Activated naive CD8-positive, alpha-beta T cell treated with anti-CD3 and anti-CD28 coated beads, Interleukin-2, amount 10 ng/mL, durations not matched to agents 7 days and 5 days (primary cell): ENCODE measurements at places on chromosomes 11 and 22. TPM values are rescaled to one million over a fixed set of nuclear protein-coding genes. Genes with fewer than 3 reads are reported as not detected.

Gene RIBC2
- total RNA-seq = 11.2 TPM

Gene CBLIF
- total RNA-seq = not detected

- no peaks in the 10 kb centered on the region for H3K27me3 ChIP-seq
- no peak overlapping the region for H3K27ac ChIP-seq
- H3K36me3 ChIP-seq = peaks cover 2% of the 10 kb centered on the region
- no peak for DNase-seq
- H3K4me3 ChIP-seq = no peak overlapping the region
These were observed 63.2 kb downstream of the PACS1 start for GRCh38 chr11:66133216-66133775.

- no peak for DNase-seq
- no peaks in the 10 kb centered on the region for H3K27me3 ChIP-seq
- peaks cover 10% of the 10 kb centered on the region for H3K36me3 ChIP-seq
- peaks cover 17% of the 10 kb centered on the region for H3K4me1 ChIP-seq
- H3K27ac ChIP-seq = no peak overlapping the region
- H3K4me3 ChIP-seq = no peak overlapping the region
These were observed 23.2 kb upstream of the C1QTNF4 start for GRCh38 chr11:47617417-47617809.

DNA sequence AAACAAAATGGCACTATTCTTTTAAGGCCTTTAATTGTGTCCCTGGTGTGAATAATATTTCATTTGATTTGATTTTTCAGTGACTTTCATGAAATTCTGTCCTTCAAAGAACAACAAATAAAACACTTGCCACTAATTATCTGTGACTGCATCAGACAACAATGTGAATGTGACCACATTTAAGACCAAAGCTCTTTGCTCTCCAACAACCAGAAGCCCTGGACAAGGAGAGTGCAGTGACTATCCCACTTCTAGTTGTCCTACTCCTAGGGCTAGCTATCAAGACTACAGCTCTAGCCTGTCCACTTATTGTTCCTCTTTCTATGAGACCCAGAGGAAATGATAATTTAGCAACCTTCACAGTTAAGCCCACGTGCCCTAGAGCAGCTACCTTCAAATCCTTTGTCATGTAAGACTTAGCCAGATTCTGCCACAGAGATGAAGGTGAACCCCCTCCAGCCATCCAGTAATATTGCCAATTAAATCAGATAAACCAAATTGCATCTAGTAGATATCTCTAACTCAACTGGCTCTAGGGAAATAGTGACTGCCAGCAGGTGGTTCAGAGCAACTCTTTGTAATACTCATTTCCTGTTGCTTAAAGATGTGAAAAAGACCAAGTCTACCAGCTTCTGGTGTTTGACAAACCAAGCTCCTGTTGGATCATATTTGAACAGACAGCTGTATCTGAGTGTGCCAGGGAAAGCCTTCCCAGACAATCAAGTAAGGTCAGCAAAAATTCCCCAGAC lies 142.6 kb upstream of the BLID start:
- H3K4me3 ChIP-seq = no peak overlapping the region
- no peaks in the 10 kb centered on the region for H3K36me3 ChIP-seq
- H3K27me3 ChIP-seq = peaks cover 4% of the 10 kb centered on the region

DNA sequence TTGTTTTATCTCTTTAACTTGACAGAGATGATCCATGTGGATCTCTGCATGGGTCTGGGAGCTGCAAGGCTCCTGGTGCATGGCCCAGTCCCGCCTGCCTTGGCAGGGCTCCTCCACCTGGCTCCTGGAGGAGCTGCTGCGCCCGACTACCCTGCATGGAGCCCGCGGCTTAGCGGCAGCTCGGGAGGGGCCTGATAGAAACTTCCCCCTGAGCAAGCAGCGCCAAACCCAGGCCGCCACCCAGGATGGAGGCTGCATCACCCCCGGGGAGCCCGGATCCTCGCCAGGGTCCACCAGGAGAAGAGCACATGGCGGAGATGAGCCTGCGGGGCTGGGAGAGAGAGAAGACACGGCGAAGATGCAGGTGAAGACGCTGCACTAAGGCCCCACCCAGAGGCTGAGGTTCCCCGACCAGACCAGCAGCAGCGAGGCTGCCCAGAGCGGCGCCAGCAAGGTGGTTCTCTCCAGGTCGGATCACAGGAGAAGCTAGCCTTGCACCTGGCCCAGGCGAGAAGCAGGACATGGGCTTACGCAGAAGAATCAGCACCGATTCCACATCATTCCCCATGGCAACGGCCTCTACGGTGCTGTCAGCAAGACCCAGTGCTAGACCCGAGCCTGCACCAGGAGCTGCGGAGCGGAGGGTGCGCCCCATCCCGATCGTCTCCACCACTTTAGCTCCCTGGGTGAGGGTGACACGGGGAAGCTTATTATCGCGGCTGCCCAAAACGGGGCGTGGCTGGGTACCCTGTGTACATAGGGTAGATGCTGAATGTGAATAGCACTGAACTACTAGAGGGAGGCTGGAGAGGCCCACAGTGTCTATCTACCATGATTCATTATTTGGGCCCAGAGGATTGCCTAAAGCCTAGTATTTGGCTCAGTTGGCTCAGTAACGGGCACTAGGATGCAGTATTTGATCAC lies 41.3 kb upstream of the VPREB1 start:
- H3K4me1 ChIP-seq = peaks cover 10% of the 10 kb centered on the region
- no peak overlapping the region for H3K4me3 ChIP-seq
- peaks cover 5% of the 10 kb centered on the region for H3K27me3 ChIP-seq
- no peak for DNase-seq

GRCh38 chr22:23756891-23757290 lies 2.7 kb upstream of the VPREB3 start:
- H3K4me3 ChIP-seq = no peak overlapping the region
- H3K36me3 ChIP-seq = no peaks in the 10 kb centered on the region
- H3K27me3 ChIP-seq = peaks cover 2% of the 10 kb centered on the region
- DNase-seq = no peak

DNA sequence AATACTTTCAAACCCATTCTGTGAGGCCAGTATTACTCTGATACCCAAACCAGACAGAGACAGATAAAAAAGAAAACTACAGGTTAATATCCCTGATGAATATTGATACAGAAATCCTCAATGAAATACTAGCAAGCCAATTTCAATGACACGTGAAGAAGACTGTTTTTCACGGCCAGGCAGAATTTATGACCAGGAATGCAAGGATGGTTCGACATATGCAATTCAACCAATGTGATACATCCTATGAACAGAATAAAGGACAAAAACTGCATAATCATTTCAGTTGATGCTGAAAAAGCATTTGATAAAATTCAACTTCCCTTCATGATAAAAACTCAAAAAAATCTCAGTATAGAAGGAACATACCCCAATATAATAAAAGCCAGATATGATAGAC lies 44.5 kb downstream of the SLC22A24 start:
- no peak overlapping the region for H3K27ac ChIP-seq
- H3K36me3 ChIP-seq = no peaks in the 10 kb centered on the region
- H3K4me1 ChIP-seq = no peaks in the 10 kb centered on the region
- DNase-seq = no peak

GRCh38 chr11:65498977-65499712 lies at the start of gene MALAT1:
TSS of gene MALAT1 (plus strand) at chr11:65499045.
- DNase-seq = peak; percentile 98
- H3K36me3 ChIP-seq = peaks cover 7% of the 10 kb centered on the region
- H3K4me1 ChIP-seq = peaks cover 23% of the 10 kb centered on the region
- H3K4me3 ChIP-seq = no peak within 1 kb of the TSS
- no peak within 1 kb of the TSS for H3K27ac ChIP-seq

Gene SEPTIN3
- total RNA-seq = 0.42 TPM

GRCh38 chr11:124638500-124638899 lies 15.8 kb downstream of the TBRG1 start:
- H3K27me3 ChIP-seq = no peaks in the 10 kb centered on the region
- H3K4me3 ChIP-seq = no peak overlapping the region
- no peak overlapping the region for H3K27ac ChIP-seq
- no peaks in the 10 kb centered on the region for H3K4me1 ChIP-seq
- peaks cover 18% of the 10 kb centered on the region for H3K36me3 ChIP-seq
- no peak for DNase-seq

- H3K36me3 ChIP-seq = peaks cover 2% of the 10 kb centered on the region
- peaks cover 6% of the 10 kb centered on the region for H3K4me1 ChIP-seq
- H3K27me3 ChIP-seq = peaks cover 12% of the 10 kb centered on the region
- H3K27ac ChIP-seq = no peak within 1 kb of the TSS
These were observed at the start of gene MPEG1 for GRCh38 chr11:59212744-59213631. TSS of gene MPEG1 (minus strand) at chr11:59212927. CDS start at chr11:59212865, 62 bp downstream.
